ENCODE measurements at places on chromosomes 16 and 17.

DNA sequence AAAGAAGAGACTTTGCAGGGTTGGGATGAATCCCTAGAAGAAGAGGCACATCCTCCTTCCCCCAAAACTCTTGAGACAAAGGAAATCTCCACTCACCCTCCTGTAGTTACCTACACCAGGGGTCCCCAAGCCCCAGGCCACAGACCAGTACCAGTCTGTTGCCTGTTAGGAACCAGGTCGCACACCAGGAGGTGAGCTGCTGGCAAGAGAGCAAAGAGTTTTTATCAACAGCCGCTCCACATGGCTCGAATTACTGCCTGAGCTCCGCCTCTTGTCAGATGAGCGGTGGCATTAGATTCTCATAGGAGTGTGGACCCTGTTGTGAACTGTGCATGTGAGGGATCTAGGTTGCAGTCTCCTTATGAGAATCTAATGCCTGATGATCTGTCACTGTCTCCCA, 98.9 kb downstream of the CCT6B start:
- ATAC-seq, result no peak

- no peak for ATAC-seq
Observed at GRCh38 chr17:59413014-59413766, 81.7 kb downstream of the YPEL2 start.

DNA sequence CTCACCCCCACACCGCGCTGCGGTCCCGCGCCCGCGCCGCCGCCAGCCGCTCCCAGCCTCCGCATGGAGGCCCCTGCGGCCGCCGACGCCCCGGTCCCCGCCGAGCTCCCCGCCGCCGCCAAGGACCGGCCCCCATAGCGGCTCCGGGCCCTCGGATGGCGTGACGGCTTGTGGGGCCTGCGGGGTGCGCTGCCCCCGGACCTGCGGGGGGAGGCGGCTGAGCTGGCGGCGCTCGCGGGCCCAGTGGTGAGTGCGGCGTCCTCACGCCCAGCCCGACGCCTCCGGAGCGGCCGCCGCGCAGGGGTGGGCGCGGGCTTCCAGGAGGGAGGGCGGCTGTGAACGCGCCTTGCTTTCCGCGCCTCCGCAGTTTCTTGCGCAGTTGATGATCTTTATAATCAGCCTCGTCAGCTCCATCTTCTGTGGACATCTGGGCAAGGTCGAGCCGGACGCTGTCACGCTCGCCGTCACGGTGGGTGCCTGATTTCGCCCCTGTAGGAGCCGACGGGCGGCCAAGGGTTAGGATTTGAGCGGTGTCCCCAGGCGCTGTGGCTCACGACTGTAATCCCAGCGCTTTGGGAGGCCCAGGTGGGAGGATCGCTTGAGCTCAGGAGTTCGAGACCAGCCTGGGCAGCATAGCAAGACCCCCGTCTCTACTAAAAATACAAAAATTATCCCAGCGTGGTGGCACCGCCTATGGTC, 46.4 kb downstream of the SLC47A1 start:
- no peak for ATAC-seq

- ATAC-seq, result no peak
Observed at GRCh38 chr17:17387017-17387497, 83.9 kb downstream of the NT5M start.

- ATAC-seq, result no peak
Observed at GRCh38 chr17:8629371-8630226, 926 bp downstream of the MYH10 start.

DNA sequence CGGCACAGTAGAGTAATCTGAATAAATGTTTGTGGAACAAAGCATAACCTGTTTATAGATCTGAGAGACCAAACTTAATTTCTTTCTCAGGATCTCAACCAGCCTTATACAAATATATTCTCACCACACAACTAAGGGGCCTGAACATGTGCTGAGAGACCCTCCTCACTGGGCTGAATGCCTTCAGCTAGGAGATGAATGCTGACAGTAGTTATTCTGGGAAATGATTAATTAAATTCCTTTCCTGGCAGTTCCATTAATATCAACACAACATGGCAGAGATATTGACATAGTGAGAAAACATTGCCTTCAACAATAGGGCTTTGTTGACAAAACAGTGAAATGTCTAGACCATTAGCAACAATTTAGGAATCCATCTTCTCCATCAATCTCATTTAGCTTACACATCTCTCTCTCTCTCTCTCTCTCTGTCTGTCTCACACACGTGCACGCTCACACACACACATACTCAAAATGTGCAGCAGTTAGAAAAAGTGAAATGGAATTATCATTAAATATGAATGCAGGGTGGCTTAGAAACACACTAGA, 780.8 kb upstream of the CDH8 start:
- ATAC-seq, result no peak

DNA sequence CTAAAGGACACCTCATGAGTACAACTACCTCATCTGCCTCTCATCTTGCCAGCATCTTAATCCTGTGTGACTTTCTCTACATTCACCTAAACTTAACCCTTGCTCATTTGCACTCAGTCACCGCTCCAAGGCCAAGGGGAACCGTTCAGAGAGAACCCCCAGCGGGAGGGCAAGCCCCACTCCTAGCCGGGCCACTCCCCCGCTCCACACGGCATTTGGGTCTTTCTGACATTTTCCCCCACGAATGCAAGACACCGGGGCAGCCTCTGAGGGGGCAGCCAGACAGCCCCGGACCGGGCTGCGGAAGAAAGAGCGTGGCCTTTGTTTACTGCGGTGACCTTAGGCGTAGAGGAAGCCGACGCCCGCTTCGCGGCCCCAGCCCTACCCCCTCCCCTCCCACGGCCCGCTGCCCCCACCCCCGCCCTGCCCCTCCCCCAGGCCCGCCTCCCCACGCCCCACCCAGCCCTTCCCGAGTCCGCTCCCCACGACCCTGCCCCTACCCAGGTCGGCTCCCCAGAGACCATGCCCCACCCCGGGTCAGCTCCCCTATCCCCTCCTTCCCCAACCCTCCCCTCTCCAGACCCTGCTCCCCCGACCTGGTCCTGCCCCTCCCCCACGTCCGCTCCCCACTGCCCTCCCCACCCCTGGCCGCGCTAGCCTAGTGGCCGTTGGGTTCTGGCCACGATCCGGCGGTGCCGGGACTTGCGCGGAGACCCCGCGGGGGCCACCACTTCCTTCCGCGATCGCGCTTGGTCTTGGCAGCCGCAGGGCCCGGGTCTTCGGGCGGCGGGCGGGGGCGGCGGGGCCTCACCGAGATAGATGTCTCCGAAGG, 789 bp downstream of the CSNK1D start:
- peak; percentile 15 for ATAC-seq

DNA sequence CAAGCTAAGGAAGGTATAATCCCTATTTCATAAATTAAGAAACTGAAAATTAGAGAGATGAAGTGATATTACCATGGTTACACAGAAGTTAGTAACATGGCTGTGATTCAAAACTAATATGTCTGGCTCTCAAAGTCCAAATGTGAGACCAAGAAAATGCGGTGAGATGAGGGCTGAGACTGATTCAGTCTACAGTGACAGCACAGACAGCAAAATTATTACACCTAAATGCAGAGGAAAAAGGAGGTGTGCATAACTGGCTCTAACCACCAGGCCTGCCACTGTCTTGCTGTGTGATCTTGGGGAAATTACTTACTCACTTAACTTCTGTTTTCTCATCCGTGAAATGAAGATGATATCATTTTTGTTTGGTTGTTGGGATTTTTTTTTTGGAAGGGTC, 270.0 kb upstream of the SOX9 start:
- no peak for ATAC-seq

GRCh38 chr17:71409137-71409536, 711.7 kb upstream of the SOX9 start:
- no peak for ATAC-seq

DNA sequence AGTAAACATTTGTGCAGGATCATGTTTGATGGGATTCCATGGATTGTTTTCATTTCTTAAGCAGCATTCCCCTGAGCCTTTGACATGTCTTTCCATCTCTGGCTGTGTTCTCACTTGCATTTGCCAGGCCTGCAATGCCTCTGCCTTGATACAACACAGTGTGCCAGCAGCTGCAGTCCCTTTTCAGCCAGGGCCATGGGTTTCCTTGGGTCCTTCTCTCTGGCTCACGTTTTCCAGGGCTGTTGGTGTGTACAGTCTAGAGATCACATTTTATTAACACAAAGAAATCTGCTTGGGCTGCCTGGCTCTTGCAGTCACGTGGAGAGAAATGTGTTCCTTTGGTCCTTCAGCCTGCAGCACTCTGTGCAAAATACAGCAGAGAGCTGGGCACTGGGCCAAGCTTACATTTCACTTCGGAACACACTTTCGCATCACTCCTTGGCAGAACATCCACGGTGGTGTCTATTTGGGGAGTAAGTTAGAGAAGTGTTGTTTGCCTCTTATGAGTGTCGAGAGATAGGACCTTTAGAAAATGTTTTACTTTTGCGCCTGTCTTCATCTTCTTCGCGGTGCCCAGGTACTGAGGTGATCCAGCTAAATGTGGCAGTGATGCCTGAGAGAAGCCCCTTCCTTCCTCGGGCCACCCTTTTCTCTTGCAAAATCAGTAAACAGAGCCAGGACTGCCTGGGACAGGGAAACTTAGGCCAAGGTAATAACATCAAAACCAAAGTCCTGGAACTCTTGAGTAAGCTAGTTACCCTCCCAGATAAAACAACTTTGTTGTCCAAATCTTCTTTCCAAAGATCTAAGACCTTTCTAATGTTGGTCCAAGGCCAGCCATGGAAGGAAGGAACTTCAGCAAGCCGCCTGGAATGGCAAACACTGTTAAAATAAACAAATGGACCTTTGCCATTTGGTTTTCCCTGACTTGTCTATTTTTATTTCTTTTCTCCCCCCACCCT, 20.9 kb downstream of the HLF start:
- no peak for ATAC-seq

DNA sequence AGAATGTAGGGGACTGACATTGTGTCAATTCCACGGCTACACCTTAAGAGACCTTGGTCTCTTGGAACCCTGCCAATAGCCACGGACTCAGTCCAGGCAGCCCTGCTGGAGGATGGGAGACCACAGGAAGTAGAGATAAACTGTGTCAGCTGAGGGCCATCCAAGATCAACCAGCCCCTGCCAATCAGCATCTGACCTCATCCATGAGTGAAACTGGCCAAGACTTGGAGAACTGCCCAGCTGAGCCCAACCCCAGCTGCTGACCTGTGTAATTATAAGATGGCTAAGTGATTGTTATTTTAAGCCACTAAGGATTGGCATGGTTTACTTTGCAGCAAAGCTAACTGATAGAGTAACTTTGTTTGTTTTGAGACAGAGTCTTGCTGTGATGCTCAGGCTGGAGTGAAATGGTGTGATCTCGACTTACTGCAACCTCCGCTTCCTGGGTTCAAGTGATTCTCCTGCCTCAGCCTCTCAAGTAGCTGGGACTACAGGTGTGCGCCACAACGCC, 13.3 kb upstream of the YWHAE start:
- ATAC-seq, result no peak

- no peak for ATAC-seq
Observed at GRCh38 chr17:50481648-50482047, 3.0 kb downstream of the RSAD1 start.

- ATAC-seq, result no peak
Observed at GRCh38 chr17:40023590-40024292, 8.5 kb downstream of the CSF3 start.

- no peak for ATAC-seq
Observed at GRCh38 chr16:84629580-84629979, 11.7 kb upstream of the COTL1 start.

GRCh38 chr17:67132366-67132765, 88.0 kb downstream of the CACNG1 start:
- ATAC-seq, result no peak

DNA sequence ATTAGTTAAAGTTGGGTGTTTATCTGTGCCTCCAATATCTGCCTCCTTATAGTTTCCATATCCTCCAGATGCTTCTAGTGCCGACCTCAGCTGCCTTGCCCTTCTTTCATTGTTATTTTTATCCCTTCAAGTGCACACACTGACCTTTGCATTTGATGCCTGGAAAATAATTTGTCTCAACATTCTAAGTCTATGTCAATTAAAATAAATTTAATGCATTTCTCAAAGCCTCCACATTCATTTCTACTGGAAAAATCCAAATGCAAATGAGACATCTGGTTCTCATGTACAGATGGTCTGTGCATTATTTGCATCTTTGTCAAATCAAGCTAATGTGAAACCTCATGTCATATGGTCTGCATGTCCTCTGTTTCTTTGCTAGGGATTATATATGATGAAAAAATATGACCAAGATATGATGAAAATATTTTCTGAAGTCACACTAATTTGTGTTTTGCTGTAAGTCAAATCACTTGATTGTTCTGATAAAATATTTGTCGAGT, 61.4 kb downstream of the TMEM100 start:
- ATAC-seq, result no peak

DNA sequence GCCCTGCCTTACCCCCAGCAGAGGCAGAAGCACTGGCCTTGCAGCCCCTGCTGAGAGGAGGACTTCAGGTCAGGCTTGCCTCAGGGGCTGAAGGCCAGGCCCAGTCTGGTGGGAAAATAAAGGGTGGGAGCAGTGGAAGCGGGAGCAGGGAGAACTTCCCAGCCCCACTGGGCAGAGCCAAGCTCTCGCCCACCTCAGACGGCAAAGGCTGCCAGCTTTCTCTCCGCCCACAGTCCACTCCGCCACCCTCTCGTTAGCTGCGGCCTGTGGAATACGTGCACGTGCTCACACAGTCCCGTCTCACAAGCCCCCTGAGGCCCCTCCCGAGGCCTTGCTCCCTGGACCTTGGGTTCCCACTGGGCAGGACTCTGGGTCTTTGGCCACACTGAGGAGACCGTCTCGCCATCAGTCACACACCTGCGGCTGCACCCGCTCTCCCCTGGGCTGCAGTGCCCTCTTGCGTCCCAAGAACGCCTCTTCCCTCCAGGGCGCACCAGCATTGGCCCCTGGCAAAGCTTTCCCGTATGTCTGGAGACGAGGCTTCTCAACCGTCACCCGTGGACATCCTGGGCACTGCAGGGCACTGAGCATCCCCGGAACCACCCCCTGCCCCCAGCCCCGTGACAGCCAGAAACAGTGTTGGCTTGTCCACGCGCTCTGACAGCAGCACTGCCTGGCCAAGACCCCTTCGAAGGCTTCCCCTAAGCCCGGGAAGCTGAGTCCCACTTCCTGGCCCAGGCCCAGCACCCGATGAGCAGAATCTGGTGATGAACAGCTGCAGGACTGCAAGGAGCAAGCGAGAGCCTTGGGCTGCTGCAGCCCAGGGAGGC, 8.3 kb downstream of the MRPL28 start:
- ATAC-seq, result peak; percentile 94

- ATAC-seq, result no peak
Observed at GRCh38 chr16:4796982-4797804, 2.0 kb downstream of the SMIM22 start.

DNA sequence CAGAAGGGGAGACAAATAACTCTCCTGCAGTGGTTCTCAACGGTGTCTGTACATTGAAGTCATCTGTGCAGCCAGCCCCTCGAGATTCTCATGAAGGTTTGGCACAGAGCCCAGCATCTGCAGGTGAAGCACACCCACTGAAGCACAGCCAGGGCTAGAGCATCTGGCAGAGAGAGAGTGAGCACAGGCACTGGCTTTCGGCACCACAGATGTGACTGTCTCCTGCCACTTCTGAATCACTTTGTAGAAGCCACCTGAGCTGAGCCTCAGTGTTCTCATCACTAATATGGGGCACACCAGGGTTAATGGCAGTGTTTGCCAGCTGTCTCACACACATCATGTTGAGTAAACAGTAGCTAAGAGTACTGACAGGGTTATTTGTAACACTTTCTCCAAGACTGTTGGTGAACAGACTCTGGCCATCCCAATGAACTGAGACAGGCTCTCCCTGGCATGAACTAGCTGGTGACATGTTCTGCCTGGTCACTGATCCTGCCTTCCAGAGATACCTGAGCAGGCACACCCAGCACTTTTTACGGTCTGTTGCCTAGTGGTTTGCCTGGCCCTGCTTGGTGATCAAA, 10.9 kb downstream of the HSPB9 start:
- ATAC-seq, result peak; percentile 73

Measured in activated T-helper 17 cell treated with anti-CD3 and anti-CD28 coated beads, Interleukin-2, amount 50 U/mL, for 72 hours (primary cell).